ENCODE measurements at places on chromosomes 11 and 22.

DNA sequence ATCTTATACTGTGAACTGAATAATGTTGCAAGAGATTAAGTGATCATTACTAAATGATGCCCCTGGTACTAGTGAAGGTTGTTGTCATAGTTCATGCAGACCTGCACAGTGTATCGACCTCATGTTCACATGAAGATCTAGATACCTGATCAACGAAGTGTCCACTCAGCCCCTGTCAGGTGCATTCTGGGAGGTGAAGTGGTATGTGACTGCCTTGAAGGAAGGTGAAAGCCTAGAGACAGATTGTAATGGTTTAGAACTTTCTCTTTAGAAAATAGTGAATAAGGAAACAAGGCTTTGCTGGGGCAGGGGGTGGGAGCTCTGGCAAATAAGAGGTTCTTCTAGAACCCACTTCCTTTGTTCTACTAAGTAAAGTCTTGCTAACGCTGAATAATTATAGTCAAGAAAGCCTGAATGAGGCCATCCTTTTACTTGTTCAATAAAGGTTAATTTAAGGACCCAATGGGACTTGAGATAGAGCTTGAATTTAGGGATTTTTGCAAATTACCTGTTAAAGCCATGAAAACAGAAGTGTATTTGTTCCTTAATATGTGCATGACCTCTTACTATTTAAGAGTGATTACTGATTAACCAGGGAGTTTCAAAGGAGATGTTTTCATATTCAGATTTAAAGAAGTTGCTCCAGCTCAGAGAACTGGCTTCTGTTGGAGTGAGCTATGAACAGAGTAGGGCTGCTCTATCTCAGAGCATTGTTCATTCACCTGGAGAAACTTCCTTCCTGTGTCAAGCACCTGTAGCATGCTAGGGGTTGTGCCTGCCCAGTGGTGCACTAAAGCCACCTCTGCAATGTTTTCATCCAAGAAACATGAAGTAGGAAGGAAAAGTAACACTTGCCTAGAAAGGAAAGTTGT lies 45.3 kb downstream of the C22orf31 start:
- DNase-seq, result no peak

DNA sequence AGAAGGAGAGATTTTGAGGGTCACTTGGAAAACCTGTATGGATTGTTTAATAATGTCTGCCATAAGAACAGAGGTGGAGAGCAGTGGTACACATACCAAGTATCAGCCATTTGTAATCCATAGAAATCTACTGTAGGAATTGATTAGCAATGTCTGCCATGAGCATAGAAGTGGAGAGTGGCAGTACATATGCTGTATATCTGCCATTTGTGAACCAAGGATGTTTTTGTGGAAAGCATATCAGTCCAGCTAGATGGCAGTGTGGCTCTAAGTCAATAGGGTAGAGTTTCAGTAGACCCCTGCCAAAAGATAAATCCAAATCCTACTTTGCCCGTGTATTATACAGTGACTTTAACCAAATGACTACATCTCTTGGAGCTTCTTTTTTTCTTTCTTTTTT lies 82.9 kb upstream of the SEZ6L start:
- DNase-seq, result no peak

- no peak for DNase-seq
These were observed 117.8 kb downstream of the TEAD1 start for GRCh38 chr11:12792018-12792417.

GRCh38 chr22:39745789-39746188 lies 147.8 kb downstream of the ENTHD1 start:
- no peak for DNase-seq

GRCh38 chr22:29206372-29207242 lies 911 bp downstream of the EMID1 start:
- DNase-seq, result no peak

- no peak for DNase-seq
These were observed 20.9 kb upstream of the FGF4 start for GRCh38 chr11:69796063-69796462.

DNA sequence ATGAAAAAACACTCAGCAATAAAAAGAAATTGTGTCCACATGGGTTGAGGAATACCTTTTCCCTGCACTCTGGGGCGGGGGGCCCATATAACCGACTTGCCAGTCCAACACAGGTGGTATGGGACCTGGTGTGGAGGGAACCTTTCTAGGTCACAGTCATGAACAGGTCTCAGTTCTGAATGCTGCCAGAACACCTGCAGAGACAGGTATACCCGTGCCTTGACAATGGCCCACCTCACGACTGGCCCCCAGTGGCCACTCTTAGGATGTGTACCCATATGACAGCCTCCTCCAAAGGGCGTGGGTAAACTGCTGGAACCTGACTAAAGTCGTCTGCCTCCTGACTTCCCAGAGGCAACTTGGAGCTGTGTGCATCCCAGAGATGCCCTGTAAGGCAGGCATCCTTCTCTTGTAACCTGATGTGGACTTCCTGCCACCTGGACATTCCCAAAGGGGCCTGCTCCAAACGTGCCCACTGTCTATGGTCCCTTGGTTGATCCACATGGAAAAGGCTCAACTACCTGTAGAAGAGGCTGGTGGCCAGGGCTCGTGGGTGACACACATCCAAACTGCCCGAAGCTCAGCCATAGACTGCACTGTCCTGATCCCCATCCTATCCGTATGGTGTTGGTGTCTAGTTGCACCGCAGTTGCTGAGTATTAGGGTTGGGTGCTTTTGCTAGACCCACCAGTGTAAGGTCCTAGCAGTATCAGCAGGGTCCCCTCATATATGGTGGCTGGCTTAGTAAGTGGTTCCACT lies 859.3 kb downstream of the BRD1 start:
- DNase-seq, result no peak

- DNase-seq, result peak; percentile 44
These were observed 35.0 kb downstream of the POU2AF1 start for GRCh38 chr11:111344032-111344431.

- peak; percentile 41 for DNase-seq
These were observed 133.2 kb upstream of the TEAD1 start for GRCh38 chr11:12540913-12541582.

- DNase-seq, result no peak
These were observed 31.9 kb upstream of the TUB start for GRCh38 chr11:8049084-8049483.

- no peak for DNase-seq
These were observed 101.1 kb downstream of the NELL1 start for GRCh38 chr11:20770414-20770946.

- DNase-seq, result no peak
These were observed 34.5 kb upstream of the DEUP1 start for GRCh38 chr11:93295921-93296575.

DNA sequence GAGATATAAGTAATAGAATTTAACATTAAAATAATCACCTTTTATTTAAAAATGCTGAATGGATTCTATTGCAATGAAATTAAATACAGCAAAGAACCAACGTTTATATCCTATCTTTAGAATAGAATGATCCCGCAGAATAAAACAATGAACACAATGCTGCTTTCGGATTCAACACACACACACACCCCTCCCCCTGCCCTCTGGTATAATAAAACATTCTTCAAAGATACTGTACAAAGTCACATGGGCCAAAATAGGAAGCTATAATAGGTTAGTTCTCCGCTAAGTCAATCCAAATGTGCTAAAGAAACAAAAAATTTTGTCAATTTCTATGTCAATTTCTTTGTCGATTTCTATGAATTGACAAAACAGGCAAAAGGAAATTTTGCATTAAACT lies 47.1 kb downstream of the TMEM123 start:
- DNase-seq, result no peak

- no peak for DNase-seq
These were observed 31.2 kb upstream of the C11orf87 start for GRCh38 chr11:109390752-109391151.

GRCh38 chr22:25997886-25998775 lies 171.1 kb upstream of the SEZ6L start:
- no peak for DNase-seq

DNA sequence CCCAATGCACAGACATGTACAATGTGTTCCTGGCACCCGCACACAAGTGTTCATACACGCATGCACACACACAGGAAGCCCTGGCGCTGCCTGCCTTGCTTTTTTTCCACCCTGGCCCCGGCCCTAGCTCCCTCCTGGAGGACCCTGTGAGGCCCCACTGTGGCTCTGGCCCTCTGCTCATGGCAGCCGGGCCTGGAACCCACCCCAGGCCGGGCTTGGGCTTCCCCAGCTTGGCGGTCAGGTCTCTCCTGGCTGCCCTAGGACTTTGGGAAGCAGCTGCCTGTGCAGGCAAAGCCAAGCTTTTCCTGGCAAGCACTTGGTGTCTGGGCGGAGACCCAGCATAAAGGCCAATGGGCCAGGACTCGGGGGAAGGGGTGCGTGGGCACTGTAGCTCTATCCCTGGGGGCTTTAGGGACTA lies 30.5 kb downstream of the CD82 start:
- DNase-seq, result no peak

DNA sequence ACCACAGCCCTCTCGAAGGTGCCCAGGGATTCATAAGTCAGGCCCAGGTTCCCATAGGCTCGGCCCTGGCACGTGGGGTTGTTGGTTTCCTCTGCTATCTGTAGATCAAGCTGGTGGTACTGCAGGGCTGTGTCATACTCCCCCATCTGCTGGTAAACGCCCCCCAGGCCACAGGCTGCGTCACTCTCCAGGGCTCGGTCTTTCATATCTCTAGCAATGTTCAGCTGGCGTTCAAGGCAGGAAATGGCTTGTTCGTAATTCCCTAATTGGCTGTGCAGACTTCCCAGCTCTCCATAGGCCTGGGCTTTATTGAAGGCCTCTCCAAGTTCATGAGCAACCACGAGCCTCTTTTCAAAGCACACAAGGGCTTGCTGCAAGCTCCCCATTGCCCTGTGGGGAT lies 186.4 kb upstream of the PITPNB start:
- DNase-seq, result no peak

GRCh38 chr11:67465189-67465510 lies 3.9 kb downstream of the TMEM134 start:
- no peak for DNase-seq

DNA sequence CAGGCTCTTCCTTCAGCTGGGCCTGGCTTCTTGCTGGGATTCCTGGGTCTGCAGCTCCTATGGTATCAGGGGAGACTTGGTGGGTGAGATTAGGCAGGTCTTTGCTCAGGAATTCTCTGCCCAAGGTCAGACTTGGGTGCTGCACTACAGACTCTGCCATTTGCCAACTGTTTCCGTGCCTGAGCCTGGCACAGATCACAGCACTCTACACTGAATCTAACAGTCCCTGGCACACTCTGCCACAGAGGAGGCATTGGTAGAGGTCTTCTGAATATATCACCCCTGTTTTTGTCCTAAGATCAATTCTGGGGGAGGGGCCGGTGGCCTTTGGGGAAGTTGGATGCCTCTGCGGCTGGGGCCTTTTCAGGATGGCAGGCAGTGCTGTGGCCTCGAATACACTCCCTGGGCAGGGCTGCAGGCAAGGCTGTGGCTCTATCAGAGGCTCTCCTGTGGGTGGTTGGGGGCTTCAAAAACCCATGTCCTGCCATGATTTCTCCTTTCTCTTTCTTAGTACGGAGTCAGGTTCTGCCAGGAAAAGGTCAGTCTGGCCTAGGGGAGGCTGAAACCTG lies 115.0 kb upstream of the NARS2 start:
- DNase-seq, result no peak

GRCh38 chr22:39999144-39999757 lies 4.5 kb downstream of the FAM83F start:
- DNase-seq, result no peak

DNA sequence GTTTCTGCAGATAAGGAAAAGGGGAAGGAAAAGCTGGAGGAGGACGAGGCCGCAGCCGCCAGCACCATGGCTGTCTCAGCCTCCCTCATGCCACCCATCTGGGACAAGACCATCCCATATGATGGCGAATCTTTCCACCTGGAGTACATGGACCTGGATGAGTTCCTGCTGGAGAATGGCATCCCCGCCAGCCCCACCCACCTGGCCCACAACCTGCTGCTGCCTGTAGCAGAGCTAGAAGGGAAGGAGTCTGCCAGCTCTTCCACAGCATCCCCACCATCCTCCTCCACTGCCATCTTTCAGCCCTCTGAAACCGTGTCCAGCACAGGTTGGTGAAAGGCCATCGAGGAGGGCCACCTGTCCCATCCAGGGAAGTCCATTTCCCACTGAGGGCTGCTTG lies 5.6 kb downstream of the TEF start:
- DNase-seq, result no peak

GRCh38 chr11:5037926-5038325 lies 8.4 kb upstream of the OR52J3 start:
- no peak for DNase-seq

DNA sequence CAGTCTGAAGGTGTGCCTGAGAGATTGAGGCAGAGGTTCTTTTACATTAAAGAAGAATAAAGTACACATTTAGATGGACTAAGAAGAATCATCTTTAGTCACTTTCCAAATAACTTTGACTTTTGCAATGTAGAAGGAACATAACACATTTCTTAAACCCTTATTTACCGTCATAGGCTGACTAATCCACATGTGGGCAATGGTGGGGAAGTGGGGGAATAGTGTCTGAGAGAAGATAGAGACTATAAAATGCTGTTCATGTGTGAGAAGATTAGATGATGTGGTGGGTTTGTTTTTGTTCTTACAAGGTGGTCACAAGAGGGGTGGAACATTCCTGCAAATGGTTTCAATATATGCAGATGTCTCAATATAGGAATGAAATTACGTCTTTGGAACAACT lies 1.8 kb downstream of the MS4A4A start:
- no peak for DNase-seq

- no peak for DNase-seq
These were observed 55.1 kb downstream of the IGLL5 start for GRCh38 chr22:22942511-22943329.

DNA sequence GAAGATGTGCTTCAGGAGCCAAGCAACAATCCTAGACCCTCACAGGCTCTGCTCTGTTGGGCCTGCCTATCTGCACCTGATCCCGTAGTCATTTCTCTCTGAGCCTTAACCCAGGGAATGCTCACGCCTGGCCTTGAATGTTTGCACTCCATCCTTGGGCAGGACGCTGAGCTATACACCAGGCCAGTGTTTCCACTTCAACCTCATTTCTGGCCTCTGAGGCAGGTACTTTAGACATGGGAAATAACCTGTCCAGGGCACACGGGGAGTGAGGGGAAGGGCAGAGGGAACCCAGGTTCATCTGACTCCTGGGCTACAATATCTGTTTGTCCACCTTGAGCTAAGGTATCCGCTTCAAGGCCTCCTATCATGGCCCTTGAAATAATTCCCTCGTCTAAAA lies 9.9 kb downstream of the RSPH14 start:
- DNase-seq, result no peak

DNA sequence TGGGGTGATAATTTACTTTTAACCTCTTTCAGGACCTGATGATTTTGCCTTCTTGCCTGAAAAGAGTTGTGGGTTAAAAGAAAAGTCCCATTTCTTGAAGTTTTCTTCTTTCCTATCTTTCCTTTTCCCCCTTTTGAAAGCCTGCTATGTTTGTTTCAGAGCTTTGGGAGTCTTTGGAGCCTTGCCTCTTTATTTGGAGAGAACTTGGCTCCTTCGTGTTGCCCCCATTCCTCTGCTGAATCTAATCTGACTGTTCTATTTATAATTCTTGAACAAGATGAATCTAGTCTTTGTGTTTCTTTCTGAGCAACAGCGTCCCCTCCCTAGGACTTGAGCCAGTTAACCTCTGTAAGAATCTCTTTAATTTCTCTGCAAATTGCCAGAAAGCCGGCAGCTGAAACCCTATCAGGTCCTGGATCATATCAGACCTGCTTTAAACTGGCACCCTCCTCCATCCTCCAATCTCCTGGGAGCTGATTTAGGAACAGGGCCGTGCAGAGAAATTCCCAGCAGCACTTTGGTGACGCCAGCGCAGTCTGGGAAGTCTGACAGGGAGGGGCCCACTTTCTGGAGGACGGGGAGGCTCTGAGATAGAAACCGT lies 289.1 kb upstream of the SORL1-AS1 start:
- DNase-seq, result peak; percentile 77
